ENCODE measurements at places on chromosomes 5 and 9.

- no peak for DNase-seq
Observed at GRCh38 chr5:100157066-100157465, 378.1 kb upstream of the FAM174A start.

DNA sequence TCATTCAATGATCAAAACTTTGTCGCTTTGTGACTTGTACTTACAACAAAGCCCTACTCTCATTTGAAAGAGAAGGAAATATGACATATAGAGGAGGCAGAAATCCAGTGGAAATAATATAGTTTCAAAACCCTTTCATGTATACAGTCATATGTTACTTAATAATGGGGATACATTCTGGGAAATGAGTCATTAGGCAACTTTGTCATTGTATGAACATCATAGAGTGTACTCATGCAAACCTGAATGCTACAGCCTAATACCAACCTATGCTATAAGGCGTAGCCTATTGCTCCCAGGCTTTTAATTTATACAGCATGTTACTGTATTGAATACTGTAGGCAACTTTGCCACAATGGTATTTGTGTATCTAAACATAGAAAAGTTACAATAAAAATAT is 69.0 kb upstream of the SMC2 start:
- no peak for DNase-seq

DNA sequence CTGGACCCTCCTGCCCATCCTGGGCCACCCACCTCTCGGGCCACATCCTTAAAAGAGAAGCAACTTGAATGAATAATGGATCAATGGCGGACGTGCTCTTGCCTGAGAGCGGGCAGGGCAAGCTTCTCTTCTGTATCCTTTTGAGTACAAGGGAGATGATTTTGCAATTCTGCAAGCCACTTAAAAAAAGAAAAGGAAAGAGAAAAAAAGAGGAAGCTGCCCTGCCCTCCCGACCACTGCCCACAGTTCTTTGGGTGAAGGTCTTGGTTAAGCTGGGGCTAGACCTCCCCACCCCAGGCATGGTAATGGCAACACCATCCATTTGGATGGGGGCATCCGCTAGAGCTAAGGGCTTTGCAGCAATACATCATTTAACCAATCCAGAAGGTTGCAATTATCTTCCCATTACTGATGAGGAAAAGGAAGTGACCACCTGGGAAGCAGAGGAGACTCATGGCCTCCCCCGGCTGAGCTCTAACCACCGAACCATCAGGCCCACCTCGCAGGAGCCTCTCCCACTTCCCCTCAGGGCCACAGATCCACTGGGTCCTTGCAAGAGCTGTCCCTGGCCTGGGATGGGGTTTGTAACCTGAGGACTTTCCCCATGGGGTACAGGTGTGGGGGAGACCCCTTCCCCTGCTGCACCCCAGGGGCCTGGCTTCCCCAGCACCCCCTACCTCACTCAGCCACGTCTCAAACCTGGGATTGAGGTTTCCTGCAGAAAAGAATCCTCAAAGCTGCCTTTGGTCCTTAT is 27.8 kb upstream of the LAMC3 start:
- no peak for DNase-seq

DNA sequence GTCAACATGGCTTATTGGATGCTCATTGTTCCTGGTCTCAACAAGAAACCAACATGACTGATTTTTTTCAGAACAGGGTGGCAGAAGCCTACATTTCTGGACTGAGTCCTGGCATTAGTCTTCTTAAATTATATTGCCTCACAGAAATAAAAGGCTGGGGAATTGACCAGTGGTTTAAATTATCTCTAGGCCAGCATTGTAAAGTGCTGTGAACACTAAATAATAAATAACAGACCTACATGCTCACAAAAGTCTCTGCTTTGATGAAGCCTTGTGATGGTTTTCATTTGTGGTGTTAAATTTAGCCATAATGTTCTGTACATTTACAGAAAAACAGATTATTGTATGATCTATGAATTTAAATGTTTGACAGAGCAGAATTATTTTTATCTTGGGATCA is 44.7 kb upstream of the CD180 start:
- DNase-seq, result no peak
